ENCODE measurements at places on chromosomes 11 and 22. TPM values are rescaled to one million over a fixed set of nuclear protein-coding genes. Genes with fewer than 3 reads are reported as not detected.
A peak's percentile ranks its signal among the peaks of the same experiment; 100 is the strongest.

The TPBGL gene
- 0.64 TPM for total RNA-seq

DNA sequence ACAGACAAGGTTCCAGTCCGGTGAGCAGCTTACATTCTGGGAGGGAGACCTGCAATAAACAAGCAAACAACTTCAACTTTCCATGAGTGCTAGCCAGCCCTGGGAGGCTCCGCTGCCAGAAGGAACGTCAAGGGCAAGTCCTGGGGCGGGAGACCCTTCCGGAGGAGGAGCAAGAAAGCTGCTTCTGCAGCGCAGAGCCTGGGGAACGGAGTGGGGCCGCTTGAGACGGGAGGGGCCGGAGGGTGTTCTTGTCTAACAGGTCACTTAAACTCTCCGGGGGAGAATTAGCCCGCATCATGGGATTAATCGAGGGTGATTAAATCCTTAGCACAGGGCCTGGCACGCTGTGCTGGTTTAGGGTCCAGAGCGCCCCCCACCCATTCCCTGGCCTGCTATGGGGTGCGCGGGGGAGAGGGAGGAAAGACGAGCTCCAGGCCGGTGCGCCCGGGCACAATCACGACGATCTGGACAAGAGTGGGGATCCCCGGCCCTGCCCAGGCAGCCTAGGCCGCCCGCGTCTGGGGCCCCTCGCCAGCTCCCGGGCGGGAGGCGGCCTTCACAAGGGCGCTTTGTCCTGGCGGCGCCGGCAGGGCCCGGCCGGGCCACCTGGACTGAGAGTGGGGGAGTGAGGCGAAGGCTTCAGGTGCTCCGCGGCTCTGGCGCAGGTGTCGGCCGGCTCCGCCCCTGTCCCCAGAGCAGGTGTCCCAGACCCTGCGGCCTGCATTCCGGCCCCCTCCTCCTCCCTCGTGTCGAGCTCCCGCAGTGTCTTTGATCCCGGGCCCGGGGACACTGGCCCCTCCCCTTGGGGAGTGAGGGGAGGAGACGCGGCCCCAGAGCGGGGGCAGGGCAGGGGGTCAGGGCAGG lies 663 bp upstream of the LARGE2 start:
- H3K4me1 ChIP-seq = no peaks in the 10 kb centered on the region
- peaks cover 18% of the 10 kb centered on the region for H3K36me3 ChIP-seq
- H3K27ac ChIP-seq = no peak overlapping the region
- H3K27me3 ChIP-seq = no peaks in the 10 kb centered on the region
- peak; percentile 98 for DNase-seq
- H3K4me3 ChIP-seq = peak overlapping the region; percentile 81

The NLRP14 gene
- total RNA-seq = not detected

The PGA5 gene
- total RNA-seq = 0.33 TPM
